ENCODE measurements at places on chromosomes 12 and 14.

DNA sequence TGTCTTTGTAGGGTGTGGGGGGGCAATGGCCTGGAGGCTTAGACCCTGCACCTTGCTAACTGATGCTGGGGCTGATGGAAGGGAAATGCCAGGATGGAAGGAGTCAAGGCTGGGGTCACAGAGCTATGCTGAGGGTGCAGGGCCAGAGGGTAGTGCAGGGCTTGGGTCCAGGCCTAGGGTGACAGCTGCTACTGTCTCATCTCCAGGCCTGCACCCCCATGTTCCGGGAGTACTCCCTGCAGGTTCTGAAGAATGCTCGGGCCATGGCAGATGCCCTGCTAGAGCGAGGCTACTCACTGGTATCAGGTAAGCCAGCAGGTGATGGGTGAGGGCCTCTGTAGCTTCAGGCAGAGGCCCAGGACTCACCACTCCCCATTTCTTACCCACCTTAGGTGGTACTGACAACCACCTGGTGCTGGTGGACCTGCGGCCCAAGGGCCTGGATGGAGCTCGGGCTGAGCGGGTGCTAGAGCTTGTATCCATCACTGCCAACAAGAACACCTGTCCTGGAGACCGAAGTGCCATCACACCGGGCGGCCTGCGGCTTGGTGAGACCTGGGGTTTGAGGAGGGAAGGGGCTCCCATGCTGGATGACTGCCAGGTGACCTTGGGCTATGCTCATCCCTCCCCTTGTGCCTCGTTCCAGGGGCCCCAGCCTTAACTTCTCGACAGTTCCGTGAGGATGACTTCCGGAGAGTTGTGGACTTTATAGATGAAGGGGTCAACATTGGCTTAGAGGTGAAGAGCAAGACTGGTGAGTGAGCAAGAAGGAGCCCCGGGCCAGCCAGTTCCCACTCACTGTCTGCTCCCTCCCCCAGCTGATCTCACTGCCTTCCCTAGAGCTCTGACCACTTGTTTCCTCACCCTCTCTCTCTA is 4.1 kb downstream of the SHMT2 start:
- DNase-seq, result no peak

DNA sequence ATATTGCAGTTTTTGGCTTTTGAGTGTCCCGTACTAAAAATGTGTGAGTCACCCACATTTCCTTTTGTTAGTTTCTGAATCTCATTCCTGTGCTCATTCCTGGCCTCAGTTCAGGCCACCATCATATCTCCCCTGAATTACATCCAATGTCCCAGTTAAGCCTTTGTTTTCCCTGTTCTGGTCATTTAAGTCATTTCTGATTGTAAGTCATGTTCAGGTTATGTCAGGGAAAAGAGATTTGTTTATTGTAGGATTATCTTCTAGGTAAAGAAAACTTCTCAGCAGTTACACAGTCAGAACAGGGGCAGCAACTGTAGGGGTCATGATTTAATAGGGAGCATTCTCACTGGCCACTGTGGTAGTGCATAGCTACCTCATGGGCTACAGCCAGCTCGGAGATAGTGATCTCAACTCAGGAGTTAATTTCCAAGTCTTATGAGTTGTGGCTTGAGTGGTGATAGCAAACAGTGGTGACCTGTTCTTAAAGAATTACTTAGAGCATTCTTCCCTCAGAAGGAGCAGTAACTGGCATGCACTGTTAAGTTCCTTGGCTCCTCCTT is 6.7 kb downstream of the DDX47 start:
- DNase-seq, result no peak

GRCh38 chr12:107349008-107349747 is 255.8 kb upstream of the CRY1 start:
- DNase-seq, result no peak

GRCh38 chr14:76985540-76986230 is 42.8 kb downstream of the IRF2BPL start:
- no peak for DNase-seq

DNA sequence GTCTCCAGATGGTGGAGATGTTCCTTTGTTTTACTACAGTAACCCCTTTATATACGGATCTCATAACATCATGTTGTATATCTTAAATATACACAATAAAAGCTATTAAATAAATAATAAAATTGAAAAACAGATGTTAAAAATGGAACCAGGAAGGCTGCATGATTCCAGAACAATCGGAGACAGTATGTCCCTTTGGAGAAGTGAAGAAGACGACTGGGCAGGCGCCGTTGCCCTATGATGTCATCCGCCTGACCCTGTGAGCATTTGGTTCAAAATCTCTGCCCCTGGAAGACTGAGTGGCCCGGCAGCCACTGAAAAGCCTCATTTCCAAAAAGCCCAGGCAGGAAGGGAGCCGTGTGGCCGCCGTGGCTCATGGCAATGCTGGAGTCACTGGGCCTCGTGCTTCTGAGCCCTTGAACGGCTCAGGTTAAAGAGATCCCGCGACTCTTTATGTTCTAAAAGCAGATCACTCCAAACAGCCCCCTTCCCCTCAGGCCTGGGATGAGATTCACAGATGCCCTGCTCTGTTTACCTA is 30.8 kb downstream of the RIMBP2 start:
- DNase-seq, result no peak

DNA sequence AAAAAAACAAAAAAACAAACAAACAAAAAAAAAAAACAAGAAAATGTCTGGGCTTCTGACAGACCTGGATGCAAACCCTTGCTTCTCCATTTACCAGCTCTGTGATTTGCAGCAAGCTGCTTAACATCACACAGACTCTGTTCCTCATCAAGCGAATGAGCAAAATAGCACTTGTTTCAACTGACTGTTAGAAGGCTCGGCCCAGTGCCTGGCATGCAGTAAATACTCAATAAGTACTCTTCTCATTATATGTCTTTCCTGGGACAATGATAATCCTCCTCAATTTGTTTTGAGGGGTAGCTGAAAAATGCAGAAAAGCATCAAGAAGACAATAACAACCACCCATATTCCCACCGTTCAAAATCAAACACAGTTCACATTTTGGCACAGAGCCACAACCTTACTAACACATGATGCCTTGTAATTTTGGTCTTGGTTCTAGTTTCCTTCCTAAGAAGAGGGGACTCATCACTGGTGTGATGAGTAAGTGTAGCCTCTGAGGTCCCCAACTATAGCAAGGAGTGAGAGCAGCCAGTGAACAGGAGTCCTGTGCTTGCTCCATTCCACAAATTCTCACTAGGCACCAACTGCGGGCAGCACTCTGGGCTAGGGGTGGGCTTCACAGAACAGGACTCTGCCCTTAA is 60.4 kb downstream of the TTC7B start:
- no peak for DNase-seq

DNA sequence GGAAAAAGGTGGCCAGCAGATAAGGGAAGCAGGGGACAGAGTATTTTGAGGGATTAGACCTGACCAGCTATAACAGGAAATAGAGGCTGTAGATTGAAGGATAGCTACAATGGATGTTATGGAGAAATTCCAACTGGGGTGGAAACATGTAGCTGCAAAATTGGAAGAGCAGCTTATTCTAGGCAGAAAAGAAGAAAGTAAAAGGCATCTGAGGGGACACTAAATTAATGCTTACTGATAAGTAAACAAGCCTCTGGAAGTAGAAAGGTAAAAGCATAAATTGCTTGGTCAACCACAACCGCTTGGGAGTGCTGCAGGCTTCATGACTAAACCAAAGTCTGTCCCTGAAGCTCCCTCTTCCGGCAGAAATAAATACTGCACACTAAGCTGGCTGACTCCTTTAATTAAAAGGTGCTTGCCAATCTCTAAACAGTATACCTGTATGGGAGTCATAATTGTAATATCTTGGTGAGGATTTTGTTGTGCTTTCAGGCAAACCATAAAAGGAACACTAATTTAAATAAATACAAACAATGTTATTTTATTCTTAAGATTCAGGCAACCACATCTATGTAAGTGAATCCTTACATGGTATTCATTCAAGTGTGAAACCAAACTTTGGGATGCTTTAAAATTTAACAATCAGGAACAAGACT is 7.7 kb downstream of the UBC start:
- DNase-seq, result no peak

DNA sequence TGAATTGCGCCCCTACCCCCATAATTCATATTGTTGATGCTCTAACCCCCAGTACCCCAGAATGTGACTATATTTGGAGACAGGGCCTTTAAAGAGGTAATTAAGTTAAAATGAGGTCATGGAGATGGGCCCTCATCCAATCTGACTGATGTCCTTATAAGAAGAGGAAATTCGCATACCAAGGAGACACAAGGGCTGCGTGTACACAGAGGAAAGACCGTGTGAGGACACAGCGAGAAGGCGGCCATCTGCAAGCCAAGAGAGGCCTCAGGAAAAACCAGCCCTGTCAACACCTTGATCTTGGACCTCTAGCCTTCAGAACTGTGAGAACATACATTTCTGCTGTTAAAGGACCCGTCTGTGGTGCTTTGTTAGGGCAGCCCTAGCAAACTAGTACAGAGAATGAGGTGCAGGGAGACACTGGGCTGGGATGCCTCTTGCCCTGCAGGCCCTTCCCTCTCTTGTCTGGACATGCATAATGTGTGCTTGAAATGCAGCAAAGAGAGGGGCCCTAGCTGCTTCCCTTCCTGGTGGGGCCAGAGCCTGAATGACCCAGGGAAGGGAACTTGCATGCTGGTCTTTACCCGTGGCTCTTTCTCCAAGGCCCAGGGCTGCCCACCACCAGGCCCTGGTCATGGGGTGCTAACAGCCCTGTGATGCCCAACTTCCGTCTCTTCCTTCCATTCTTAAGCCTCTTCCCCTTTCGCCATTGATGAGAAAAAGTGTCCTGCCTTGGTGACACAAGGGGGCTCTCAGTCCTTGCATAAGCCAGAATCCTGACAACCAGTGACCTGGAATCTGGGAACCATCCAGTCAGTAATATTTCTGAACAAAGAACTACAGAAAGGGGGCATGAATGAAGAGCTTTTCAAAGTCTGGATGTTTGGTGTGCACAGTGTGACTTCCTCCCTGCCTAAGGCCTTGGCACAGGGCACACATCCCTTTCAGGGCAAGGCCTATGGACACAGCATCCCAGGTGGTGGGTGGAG is 50.0 kb upstream of the GPATCH2L start:
- DNase-seq, result no peak

GRCh38 chr14:102583726-102584125 is 8.7 kb upstream of the RCOR1 start:
- no peak for DNase-seq

DNA sequence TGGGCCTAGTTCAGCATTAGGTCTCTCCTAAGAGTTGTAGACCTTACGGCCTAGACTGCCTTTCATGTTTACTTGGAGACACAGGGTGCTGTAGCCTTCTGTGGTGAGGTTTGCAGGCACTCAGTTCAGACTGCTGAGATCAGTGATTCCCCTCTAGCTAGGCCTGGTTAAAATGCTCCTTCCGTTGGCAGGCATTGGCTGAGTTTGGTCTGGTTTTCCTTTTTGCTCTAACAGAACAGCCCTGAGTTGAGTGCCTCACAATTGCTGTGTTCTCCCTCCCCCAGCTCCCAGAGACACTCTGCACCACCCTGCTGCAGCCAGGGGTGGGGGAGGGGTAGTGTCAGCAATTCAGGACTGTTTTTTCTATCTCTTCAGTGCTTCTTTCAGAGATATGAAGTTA is 178.9 kb upstream of the DYRK2 start:
- DNase-seq, result no peak

- no peak for DNase-seq
These were observed 116.2 kb upstream of the ARID2 start for GRCh38 chr12:45613296-45613695.

DNA sequence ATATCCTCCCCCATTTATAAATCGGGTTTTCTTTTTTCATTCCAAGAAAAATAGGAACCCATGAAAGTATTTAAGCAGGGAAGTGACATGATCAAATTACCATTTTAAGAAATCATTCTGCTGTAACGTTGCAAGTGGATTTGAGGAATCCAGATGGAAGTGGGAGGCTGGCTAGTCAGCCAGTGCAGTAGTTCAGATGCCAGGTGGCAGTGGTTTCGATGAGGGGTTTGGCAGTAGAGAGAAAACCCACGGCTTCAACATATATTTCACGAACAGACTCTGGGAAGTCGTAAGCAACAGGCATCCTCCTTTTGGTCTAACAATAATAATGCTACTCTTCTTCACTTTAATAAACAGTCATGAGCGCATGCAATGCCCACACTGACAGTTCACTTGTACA is 25.0 kb downstream of the PDZRN4 start:
- no peak for DNase-seq
